BJ (cell line): ENCODE measurements at places on chromosomes 3 and 15.

DNA sequence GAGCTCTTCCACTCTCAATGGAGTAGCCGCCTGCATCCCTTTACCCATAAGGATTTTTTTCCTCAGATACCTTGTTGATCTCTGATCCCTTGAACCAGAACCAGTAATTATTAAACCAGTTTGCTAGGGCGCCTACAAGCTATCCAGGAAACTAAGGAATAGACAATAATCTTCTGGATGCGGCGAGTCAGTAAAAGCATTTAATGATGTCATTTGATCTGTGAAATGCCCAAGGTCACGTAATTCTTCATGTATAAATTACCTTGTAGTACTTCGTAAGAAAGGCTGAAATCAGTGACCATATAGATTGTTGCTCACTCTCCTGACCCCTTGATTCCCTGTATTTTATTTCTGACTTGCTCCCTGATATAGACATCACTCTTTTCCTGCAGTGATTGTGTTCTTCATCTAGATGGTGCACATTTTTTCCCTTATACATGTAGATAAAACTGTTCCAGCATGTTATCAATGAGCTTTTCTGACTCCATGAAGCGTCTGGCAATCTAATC, 548.6 kb upstream of the NAALADL2 start:
- DNase-seq: no peak

DNA sequence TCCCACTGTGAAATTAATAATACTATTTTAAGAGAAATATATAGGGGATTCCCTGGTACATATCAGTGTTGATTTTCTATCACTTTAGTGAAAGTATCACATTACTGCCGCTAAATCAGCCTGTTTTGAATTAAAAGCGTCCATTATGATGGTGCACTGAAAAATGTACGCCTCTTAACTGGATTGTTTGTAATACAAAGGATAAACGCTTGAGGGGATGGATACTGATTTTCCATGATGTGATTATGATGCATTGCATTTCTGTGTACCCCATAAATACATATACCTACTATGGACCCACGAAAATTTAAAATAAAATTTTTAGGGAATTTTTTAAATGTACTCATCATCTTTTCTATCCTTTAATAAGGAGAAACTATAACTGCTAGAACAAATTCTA, 478.6 kb downstream of the MAGI1 start:
- no peak for DNase-seq

DNA sequence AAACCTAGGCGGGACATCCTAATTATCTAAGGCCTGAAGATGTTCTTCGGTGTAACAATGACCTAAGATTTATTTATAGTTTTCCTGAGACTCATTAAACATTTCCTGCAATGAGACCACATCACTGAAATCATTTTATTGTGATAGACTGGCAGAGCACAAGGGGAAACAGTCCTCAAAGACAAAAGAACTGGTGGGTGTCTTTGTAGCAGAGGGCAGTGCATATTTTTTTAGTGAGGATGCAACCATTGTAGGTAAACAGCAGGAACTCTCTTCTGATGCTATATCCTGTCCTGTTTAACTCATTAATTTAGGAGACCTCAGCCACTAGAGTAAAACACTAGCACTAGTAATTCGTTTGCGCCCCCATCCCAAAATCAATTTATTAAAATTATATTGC, 100.0 kb downstream of the MAGI1 start:
- DNase-seq: no peak

GRCh38 chr15:32959077-32959476, 235.4 kb downstream of the FMN1 start:
- DNase-seq: no peak

GRCh38 chr3:124032311-124032880, 40.5 kb upstream of the ROPN1 start:
- no peak for DNase-seq

GRCh38 chr3:32860499-32860898, 42.7 kb downstream of the TRIM71 start:
- no peak for DNase-seq

GRCh38 chr3:31176045-31176444, 281.6 kb upstream of the GADL1 start:
- DNase-seq: no peak

DNA sequence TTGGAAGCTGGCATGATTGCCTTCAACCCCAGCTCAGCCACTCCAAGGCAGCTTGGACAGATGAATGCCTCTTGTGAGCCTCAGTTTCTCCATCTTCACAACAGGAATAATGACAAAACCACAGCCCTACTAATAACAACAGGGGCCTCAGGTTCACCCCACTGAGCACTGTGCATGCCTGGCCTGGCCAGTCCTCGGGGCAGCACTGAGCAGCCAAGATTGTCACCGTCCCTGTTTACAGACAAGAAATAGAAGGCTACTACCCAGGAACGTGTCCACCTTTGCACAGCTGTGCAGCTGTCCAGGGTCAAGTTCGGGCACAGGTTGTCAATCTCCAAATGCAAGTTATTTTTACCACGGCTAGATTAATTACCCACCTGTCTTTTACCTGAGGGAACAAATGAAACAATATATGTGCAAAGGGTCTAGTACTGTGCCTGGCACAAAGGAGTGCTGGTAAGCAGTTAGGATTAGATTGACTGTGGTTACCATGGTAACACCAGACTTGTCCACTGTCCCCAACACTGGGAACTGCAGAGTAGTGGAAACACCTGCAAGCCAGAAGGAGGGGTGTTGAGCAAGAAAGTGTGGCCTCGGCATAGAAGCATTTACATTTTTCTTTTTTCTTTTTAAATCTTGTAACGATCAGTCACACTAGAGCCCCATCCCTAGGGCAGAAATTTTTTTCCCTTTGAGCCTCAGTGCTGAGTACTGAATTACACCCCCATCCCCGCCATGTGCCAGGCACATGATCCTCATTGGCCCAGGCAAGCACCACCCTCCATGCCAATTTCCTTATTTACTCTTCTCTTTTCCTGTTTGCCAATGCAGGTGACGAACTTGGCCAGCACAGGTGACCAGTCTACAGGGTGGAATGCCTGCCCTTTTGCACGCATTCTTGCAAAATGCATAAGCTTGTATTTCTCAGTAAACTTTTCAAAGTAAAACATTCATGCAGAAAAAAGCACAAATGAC, 66.3 kb upstream of the SLC6A6 start:
- DNase-seq: no peak

- DNase-seq: no peak
Observed at GRCh38 chr3:105865016-105865623, 3.7 kb downstream of the CBLB start.

- no peak for DNase-seq
Observed at GRCh38 chr3:131972091-131972490, 62.7 kb downstream of the CPNE4 start.

DNA sequence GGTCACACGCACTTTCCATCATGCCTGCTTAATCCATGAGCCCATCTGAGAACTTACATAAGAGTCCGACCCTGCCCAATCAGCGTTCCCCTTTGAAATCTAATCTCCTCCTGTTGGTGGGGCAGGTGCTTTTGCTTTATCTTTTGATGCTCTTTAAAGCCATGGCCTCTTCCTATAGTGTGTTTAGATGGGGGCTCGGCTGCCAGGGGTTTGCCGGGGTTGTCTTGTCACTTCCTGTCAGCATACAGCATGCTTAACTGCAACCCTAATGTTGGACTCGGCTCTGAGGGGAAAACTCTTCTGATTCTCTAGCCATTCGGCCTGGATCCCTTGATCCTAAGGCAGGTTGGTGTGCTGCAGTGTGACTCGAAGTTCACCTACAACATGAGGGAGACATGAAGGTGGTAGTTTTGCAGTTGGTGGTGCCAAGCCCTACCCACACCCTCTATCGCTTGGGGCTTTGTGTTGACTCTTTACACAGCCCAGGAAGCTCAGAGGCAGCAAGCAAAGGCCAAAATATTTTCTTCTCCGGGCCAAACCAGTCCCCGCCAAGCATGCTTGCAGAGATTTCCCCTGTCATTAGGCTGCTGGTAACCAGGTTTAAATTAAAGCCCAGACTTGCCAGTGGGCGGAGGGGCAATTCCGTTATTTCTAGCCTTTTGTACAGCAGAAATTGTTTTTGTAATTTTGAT, 218.7 kb downstream of the FEZF2 start:
- no peak for DNase-seq

DNA sequence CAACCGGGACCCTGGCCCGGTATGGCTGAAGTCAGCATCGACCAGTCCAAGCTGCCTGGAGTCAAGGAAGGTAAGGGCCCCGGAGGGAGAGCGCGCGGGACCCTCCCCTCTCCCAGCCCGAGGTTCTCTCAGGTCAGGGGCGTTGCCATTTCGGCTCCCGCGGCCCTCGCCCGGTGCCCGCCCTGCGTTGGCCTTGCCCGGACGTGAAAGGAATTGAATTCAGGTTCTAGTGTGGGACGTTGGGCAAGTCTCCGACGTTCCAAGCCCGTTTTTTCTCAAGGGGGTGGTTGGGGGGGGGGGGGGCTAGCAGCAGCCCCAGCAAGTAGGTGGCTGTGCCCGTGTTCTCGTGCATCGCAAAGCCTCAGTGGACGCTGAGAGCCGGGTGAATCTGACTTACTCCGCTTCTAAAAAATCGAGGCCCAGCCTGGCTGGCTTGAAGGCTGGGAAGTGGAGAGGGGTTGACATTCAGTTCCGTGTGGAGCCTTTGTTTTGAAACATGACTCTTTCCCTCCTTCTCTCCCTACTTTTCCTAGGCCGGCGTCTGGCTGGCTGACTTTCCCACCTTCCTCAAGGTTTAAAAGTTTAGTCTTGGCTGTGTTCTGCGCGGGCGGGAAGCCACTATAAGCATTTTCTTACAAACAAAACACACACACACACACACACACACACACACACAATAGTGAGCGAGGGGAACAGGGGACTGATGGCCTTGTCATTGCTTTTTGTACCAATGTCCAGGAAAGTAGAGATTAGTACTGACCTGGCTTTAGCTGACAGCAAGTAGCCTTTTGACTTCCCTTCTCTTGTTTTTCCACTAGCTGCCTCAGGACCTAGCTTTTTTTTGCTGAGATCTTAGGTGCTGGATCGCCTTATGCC, at the start of gene UTS2B:
UTS2B (minus strand) TSS at position 873 of the 876 bp plus-strand sequence. CDS start 48,337 bp downstream, outside the sequence.
- no peak for DNase-seq

DNA sequence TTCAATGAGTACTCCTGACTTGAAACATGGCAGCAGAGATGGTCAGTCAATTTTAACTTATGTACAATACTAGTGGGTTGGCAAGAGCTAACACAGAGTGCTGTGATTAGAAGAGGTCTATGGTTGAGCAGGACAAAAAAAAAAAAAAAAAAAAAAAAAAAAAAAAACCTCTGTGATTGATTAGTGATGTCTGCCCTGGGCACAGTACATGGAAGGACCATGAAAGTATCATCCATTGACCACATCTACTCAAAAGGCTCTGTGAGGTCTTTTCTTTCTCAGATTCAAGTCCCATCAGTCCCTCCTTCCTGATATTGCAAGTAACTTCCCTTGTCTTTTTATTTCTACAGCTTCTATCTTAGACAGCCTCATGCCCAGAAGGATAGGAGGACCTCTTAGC, 59.6 kb downstream of the NTRK3 start:
- DNase-seq: no peak
